ENCODE measurements at places on chromosomes 12 and 14.

DNA sequence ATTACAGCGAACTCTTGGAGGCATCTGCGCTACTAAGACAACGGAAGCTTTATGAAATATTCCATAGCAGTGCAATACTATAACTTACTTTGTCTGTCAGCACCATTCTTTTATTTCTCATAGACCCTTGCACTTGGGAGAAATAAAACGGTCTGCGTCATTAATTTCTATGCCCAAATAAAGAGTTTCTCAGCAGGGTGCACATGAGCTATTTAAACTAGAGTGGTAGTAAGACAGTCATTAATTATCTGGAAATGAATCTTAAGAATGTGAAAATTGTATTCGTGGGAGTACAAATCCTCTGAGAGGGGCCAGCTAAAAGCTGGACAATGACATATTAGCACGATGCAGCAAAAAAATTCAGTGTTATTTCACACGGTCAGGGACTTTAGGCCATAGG, 903.4 kb upstream of the FOXG1 start:
- no peak for DNase-seq

DNA sequence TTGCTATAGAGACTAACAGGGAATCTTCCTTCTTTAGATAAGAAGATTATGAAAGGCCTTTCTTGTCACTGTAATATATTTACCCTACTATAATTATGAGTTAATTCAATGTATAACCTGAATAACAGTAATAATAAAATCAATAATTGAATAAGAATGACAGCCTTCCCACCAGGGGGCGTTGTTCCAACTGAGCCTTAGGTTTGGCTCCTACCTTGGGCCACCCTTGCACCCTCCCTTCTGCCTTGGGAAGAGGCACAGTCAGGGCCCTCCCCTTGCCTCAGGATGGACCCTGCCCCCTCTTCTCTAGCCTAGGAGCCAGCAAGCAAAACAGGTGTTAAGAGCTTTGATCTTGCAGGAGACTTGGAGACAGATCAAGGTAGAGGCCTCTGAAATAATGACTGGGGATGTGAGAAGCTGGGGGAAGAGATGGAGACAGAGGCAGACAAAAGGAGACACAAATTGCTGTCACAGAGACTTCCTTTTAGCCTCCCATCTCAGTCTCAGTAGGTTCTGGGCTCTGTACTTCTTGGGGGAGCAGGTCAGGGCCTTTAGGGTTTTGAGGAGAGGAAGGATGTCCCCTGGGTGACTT, 40.1 kb upstream of the CISTR start:
- DNase-seq: no peak

DNA sequence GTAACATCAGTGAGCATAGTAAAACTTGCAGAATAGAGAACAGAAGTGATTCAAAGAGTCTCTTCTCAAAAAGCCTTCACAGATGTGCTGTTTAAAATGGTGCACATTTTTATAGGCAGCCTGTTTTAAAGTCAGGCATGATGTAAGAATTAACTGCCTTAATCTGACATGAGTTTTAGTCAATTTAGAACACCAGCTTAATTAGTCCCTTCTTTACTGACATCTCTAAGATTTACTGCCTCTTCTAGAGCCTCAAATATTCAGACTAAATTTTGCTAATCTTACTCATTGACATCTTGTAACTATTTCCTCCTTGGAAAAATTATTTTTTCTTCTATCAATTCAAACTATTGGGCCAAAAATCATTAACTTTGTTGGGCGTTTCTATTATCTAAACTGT, 782.5 kb downstream of the C12orf50 start:
- no peak for DNase-seq

- DNase-seq: no peak
These were observed 38.5 kb downstream of the SPTB start for GRCh38 chr14:64841121-64841651.

DNA sequence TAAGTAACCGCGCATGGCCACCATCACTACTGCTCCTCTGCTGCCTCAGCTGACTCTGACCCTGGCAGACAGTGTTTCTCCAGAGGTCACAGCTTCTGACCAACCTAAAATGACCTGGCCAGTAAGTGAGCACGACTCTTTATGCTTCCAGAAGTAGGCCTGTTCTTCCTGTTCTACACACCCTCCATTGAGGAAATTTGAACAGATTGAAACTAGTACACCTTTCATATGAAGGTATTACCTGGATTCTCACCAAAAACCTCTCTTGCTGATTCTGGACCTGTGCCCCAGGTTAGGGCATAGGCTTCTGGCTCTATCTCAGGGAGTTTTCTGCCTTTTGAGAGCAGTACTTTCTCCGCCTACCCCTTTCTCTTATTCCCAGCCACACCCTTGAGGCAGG, 178.4 kb upstream of the FRMD6 start:
- DNase-seq: no peak

GRCh38 chr12:97490141-97490540, 27.5 kb downstream of the RMST start:
- DNase-seq: no peak

DNA sequence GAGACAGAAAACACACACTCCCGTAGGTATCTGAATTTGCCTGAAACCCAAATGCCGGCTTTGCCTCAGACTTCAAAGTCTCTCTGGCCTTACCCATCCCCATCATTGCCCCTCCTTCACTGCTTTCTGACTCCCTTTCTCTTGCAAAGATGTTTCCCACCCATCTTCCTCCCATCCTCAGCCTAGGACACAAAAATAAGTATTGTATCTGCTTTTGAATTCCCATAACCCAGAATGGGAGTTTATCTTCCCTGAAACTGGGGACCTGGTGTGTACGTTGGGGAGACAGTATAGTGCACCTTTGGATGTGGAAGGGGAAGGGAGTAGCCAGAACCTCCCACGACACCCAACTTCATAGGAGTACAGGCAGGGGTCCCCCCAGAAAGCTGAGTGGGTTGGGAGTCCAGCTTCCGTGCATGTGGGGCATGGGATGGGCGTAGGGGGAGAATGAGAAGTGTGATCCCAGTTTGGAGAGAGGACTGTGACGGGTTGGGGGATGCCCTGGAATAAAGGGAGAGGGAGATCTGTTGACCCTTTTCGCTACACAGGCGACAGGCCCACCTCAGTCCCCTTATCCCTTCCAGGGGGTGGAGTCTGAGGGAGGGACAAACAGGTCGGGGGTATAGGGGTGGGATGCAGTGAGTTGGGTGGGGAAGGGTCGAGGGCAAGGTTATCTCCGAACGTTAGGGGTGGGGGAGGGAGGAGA, 488 bp upstream of the KIF5A start:
- no peak for DNase-seq

DNA sequence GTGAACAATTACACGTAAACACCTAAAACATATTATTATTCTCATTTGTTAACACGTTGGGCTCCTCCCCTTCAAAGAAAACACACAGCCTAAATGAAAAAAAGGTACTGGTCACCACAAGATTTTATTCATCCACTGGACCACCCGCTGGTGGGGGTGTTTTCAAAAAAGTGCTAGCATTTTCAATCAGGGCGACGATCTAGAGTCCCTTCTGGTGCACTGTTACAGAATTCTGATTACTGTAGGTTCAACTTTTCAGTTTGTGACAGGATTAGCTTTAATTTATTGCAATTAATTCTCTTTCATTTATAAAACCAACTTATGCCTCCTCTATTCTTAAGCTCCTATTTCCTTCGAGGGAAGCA, 443 bp downstream of the MAGOHB start:
- DNase-seq: no peak

DNA sequence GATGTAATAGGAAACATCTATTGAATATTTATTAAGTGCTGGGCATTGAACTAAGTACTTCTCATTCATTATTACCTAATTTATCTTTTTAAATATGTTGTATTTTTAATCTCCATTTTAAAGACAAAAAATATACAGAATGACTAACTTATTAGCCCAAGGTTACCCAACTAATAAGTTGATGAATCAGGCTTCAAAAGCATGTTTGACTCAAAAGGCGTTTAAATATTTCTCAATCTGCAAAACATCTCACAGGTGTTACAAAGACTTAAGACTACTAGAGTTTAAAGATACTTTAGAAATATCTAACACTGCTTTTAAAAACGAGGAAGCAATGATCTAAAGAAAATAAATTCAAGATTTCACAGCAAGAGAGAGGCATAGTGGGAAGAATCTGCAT, 457.4 kb upstream of the DCN start:
- no peak for DNase-seq

DNA sequence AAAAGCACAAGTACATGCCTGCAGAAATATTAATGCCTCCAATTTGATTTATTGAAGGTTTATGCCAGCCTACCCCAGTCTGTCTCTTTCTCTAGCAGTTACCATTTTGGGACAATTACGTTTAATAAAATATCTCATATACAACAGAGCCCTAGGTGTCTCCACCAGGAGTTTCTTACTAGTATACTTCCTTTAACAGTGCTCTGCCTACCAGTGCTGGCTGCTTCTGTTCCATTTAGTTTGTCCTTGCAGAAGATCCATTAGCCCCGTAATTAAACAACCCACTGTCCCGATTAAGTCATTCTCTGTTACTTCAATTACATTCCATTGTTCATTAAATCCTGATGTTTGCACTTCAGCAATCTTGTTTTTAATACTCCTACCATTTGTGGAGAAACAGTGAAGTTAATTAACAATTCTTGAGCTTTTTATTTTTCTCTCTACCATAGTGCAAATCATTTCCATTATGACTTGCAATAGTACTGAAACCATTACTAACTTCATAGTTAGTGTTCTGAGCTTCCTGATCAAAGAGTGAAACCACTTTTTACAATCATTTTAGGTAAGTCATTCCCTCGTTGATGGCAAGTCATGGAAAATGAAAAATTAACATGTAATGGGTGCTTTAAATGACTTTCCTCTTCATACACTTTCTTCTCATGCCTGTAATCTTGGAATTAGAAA, 121.1 kb downstream of the PLXNC1 start:
- no peak for DNase-seq

DNA sequence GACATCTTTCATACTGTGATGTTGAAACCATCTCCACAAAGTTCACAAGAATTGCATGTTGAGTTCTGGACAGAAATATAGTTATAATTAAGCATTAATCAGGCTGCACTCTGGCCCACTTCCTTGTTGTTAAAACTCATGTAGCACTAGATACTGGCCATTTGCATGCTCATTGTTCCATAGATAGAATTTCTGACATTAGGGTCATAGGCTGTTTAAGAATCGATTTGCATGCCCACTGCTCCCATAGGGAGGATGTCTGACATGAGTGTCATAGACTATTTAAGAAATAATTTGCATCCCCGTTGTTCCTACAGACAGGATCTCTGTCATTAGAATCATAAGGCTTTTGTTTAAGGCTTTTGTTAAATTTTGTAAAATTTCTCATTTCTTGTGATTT, 50.2 kb downstream of the MYF5 start:
- no peak for DNase-seq

- no peak for DNase-seq
These were observed 31.5 kb upstream of the SOS2 start for GRCh38 chr14:50262865-50263264.

DNA sequence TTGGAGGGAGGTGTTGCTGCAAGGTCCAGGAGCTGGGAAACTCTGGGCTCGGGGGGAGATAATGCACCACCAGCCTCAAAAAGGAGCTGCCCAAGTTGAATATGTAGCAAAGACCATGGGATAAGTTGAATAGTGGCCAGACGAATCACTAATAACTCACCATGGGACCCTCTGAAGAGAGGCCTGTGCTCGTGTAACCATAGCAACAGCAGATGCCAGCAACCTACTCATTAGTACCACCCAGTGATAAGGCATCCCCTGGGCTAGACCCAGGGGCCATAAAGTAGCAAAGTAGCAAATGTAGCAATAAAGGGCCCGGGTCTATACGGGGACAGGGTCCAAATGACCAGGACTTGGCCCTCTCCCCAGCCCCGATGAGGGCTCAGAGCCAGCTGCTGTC, 328.0 kb downstream of the DPF3 start:
- no peak for DNase-seq

DNA sequence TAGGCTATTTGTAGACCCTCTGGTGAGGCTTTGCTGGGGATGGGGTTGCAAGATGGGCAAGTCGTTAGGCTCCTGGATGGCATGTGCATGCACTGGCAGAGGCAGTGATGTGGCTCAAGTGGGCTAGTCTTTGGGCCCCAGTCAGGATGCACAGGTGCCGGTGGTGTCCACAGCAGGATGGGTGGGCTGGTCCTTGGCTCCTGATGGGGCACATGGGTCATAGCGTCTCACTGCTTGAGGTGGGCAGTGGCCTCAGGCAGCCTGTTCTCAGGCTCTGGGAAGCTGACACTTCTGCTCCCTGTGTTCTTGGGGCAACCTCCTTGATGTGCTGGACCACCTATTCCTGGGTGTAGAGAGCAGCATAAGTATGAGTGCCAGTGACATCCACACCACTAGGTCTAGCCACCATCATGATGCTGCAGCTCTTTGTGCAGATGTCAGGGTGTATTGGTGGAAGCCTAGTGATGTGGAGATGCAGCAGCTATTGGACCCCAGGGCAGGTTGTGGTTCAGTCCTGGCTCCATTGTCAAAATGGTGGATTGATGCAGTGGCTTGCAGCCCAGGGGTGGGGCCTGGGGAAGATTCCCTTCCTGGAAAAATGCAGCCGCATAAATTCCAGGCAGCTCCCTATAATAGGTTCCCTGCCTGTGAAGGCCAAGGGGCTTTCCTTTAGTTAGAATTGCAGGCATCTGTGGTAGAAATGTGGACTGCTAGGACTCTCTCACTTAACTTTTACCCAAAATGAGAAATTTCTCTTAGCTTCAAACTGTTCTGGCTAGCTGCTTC, 742.5 kb upstream of the MDGA2 start:
- no peak for DNase-seq

GRCh38 chr12:130194154-130194553, 31.9 kb downstream of the FZD10 start:
- DNase-seq: no peak

DNA sequence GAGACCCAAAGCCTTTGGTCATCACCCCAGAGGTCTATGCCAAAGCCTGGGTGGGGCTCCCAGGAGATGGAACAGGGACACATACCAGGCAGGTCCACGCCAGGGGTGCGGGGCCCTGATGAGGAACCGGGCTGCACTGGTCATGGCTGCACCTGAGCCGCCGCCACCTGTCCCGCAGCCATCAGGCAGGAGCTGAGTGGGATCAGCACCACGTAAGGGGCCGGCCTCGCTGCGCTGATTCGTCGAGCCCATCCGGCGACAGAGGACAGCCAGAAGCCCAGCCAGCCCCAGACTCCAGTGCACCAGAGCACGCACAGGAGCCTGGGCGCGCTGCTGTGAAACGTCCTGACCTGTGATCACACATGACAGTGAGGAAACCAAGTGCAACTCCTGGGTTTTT, 15.9 kb downstream of the DEGS2 start:
- no peak for DNase-seq

DNA sequence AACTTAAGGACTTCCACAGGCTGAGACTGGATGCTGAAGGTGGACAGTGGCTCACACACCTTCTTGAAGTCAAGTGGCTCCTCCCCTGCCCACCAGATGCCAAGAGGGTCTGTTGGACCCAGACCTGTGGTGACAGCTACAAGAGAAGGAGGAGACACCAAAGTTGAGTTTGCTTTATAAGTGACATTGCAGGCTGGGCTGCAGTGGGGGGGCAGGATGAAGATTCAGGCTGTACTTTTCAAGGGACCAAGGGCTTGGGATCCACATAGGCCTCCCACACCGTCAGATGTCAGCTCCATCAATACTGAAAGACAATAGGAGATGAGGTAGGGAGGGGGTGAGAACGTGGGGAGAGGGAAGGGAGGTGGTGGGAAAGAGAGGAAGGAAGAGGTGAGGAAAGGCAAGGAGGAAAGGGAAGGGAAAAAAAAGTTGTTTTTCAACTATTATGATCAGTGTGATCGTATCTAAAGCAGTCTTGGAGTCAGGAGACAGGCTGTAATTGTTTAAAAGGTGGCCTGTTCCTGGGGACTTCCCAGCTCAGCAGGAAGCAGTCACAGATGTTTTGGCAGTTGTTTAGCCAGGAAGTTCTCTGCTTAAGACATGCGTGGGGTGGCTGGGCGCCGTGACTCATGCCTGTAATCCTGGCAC, 84.1 kb upstream of the RESF1 start:
- DNase-seq: peak; percentile 56

Data from stimulated activated CD8-positive, alpha-beta memory T cell treated with anti-CD3 and anti-CD28 coated beads, Interleukin-4, amount 100 ng/mL, for 4 hours (primary cell).